Activated T-helper 2 cell treated with anti-CD3 and anti-CD28 coated beads, Interferon-gamma antibody, Interleukin-2, Interleukin-4, amounts not matched to agents 10 μg/mL and 5 μg/mL and 100 μg/mL, durations not matched to agents 14 hours and 24 hours and 36 hours (primary cell): ENCODE measurements at places on chromosomes 2 and 18. TPM values are rescaled to one million over a fixed set of nuclear protein-coding genes. Genes with fewer than 3 reads are reported as not detected.

GRCh38 chr2:235768606-235769005 is 274.8 kb downstream of the AGAP1 start:
- DNase-seq: no peak

Gene OXER1
- 1.1 and 1.3 TPM in 2 replicates for total RNA-seq

DNA sequence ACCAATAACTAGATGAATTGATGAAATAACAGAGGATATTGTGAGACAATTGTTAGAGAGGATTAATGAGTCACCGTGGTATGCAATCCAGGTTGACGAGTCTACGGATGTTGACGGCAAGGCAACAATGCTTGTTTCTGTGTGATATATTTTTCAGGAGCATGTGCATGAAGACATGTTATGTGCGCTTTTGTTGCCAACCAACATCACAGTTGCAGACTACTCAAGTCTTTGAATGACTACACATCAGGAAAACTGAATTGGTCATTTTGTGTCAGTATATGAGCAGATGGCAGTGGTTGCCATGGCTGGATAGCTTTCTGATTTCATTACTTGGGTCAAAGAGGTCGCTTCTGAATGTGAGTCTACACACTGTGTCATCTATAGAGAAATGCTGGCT is 96.8 kb upstream of the CRACDL start:
- no peak for DNase-seq

DNA sequence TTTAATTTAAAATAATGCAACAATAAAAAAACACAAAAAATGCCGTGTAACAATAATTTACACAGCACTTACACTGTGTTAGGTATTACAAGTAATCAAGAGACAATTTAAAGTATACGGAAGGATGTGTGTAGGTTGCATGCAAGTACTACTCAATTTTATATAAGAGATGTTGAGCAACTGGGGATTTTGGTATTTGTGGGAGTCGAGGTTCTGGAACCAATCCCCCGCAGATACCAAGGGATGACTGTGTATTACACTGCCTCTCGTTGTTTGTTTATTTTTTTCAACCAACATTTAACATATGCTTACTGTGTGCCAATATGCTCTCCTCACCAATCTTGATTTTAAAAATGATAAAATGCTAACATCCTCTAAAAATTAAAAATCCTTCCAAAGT is 24.8 kb downstream of the MAP3K2 start:
- no peak for DNase-seq

DNA sequence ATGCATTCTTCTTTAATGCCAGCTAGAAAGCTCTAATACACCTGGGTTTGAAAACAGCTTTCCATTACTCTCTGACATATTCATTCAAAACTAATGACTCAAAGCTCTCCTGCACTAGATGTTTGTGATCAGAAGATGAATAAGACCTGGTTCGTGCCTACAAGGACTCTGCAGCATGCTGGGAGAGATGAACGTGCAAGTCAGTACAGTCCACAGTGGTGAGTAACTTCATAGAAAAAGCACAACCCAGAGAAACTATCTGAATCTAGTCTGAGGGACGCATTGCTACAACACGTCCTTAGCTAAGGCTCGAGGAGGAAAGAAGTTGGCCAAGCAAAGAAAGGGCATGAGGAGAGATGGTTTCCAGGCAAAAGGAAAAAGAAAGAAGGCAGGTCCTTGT is 234.3 kb downstream of the OSR1 start:
- no peak for DNase-seq

DNA sequence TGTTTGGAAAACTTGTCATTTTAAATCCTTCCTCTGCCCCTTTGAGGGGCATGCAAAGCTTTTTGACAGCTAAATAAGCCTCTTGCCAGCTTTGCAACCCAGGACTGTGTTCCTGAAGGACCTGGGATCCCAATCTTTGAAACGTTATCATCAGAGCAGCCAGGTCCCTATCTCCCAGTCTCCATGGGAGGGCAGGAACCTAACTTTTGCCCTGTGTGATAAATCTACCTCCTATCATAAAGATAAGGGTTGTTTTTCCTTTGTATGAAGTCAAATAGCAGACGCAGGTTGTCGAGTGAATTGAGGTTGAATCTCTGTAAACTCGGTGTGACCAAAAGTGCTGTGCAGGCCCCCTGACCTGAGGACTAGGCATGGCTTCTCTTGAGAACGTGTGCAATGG is 30.1 kb downstream of the TPRKB start:
- DNase-seq: no peak

DNA sequence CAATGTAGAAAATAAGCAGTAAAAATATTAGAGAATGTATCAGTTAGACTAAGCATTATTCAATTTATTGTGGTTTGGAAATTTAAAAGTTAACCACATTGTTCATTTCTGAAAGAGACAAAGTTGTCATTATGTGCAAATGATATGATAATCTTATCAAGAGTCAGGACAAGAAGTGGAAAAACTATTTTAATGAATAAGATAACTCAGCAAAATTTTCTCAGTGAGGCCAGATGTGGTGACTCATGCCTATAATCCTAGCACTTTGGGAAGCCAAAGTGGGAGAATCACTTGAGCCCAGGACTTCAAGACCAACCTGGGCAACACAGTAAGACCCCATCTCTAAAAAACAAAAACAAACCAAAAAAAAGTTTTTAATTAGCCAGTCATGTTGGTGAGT is 39.5 kb upstream of the CERS6 start:
- no peak for DNase-seq

Gene GCC2
- 38.8 and 42.7 TPM in 2 replicates for total RNA-seq

GRCh38 chr2:113707106-113707505 is 49.3 kb downstream of the SLC35F5 start:
- DNase-seq: no peak

Gene NIFK
- 117 and 125 TPM in 2 replicates for total RNA-seq

Gene SCG2
- total RNA-seq: 0.07 TPM in 1 of 2 replicates, not detected in the other

DNA sequence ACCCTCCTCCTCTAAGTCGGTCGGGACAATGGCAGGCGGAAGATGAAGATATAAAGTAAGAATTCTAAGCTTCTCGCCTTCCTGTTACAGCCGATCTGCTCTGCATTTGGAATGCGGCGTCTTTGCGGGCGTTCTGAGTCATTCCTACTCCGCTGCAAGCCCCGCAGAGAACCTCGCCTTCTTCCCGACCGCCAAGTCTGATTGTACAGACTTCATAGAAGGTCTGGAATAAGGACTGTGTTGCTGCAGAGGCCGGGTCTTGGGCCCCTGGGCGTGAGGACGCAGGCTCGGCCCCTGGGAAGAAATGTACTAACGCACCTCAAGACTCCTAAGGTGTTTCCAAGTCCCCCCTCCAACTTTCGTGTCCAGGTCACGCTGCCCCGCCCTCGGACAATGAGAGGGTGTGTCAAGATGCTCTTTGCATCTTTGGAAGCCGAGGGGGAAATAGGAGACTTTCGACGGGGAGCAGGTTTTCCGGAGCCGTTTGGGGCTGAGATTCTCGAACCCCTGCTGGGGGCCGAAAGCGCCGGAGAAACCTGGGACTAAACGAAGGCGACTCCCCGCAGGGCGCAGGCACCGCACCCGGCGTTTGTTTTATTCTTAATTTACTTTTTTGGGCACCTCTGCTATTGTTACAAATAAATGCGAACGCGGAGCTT is 12.7 kb upstream of the PAX3 start:
- no peak for DNase-seq

DNA sequence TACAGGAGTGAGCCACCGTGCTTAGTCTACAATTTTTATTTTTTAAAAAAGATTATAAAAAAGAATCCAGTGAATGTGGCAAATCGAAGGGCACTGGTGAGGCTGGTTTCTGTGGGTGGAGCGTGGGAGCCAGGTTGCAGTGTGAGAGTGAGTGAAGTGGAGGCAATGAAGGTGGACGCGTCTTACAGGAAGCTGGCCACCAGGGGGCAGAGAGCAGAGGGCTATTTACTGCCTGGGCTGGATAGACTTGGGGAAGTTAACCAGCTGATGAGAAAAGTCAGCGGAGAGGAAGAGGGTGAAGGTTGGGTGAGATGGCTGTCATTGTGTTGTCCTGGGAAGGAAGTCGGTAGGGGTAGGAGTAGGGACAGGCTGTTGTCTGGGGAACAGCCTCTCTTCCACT is 6.8 kb downstream of the SCTR start:
- peak; percentile 39 for DNase-seq

Gene SAG
- 0.05 TPM in 1 of 2 replicates, not detected in the other for total RNA-seq

- DNase-seq: no peak
Observed at GRCh38 chr2:236972491-236973342, 113.0 kb upstream of the COPS8 start.

DNA sequence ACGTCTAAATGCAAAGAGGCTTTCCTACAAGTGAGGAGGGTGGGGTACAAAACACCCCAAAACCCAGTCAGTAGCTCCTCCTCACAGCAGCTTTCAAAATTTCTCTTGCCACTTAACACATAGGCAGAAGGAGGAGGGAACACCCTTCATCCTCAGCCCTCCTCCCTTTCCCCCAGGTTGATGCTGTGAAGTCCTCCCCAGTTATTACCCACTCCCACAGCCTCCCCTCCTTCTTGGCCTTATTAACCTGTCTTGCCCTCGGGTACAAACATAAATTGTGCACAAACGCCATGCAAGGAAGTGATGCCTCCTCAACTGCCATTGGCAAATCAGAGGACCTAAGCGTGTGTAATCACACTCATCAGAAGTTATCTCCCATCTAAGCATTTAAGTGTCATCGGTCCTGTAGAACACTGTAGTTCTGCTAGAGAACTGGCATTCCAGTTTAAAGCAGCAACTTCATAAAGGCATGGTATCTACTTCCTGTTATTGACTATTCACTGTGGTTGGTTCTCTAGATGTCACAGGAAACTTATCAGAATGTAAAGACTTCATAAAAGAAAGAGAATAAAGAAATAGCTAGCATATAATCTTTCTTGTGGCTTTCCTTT is at the start of gene DSC1:
TSS of gene DSC1 (minus strand) at position 32 of the 611 bp plus-strand sequence. CDS start 262 bp downstream, outside the sequence.
- no peak for DNase-seq

- DNase-seq: no peak
Observed at GRCh38 chr2:138115666-138116065, 151.4 kb downstream of the HNMT start.

Gene ALK
- not detected in 2 replicates for total RNA-seq

GRCh38 chr18:34990597-34990996 is 50.6 kb upstream of the MAPRE2 start:
- DNase-seq: no peak

- DNase-seq: no peak
Observed at GRCh38 chr2:25447018-25447417, 105.3 kb upstream of the DNMT3A start.

Gene FRZB
- not detected in 2 replicates for total RNA-seq

- DNase-seq: no peak
Observed at GRCh38 chr2:179909845-179910734, 48.7 kb upstream of the ZNF385B start.

Gene SIX3
- total RNA-seq: 0.25 and 0.34 TPM in 2 replicates

DNA sequence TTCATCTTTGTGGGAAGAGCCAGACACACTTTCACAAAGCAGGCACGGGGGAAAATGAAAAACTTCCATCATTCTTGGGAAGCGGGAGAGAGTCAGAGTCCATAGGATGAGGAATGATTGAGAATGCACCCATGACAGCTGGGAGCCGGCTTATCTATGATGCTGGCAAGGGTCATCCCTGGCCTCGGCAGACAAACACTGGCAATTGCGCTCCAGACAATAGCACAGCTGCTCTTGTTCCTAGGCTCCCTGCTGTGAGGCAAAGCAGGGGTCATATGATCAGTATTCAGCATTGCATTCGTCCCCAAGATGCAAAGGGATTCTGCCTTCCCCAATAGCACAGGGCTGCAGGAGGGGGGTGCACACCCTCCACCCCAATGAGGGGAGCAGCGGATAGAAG is 33.0 kb downstream of the CYRIA start:
- DNase-seq: no peak
